SHP77 (cell line): ENCODE measurements at places on chromosomes 11 and 22.

DNA sequence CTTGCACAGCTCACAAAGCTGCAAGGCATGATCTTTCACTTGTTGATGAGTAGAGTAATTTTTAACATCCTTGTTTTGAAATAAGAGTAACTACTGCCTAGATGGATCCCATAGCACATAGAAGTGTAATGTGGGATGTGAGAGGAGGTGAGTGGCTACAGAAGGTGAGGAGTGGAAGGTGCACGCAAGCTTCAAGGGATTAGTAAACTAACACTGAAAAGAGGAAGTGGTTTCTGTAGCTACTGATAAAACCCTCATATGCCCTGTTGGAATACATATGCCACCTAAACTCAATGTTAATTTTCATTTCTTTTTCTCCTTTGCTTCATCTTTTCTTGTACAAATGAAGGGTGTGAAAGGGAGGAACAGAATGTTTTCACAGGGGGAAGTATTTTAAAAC, 22.0 kb upstream of the CTSC start:
- no peak for DNase-seq

- no peak for DNase-seq
These were observed 82.5 kb downstream of the LARGE1 start for GRCh38 chr22:33837826-33838225.

DNA sequence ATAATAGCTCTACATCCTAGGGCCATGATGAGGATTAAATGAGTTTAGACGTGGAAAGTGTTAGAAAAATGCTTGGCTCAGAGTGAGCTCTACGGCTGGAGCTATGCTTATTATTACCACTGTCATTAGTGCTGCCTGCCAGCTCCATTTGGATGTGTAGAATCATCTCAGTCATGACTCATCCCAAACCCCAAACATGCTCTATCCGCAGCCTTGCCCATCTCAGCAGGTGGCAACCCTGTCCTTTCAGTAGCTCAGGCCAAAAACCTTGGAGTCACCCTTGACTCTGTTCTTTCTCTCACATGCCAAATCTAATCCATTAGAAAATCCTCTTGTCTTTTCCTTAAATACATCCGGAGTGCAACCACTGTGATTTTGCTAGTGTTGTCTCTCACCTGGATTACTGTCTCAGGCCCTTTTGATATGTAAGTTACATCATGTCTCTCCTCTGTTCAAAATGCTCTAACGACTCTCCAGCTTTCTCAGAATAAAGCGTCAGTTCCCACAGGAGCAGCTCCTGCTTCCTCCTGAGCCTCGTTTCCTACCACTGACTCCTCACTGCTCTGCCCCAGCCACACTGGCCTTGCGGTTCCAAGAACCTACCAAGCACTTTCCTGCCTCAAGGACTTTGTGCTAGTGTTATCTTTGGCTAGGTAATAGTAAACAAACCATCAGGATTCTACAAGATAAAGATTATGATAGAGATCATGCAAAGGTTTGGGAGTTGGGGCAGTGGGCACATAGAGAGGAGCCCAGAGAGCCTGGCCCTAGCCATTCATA, 10.5 kb upstream of the CHRM1 start:
- DNase-seq = peak; percentile 16

DNA sequence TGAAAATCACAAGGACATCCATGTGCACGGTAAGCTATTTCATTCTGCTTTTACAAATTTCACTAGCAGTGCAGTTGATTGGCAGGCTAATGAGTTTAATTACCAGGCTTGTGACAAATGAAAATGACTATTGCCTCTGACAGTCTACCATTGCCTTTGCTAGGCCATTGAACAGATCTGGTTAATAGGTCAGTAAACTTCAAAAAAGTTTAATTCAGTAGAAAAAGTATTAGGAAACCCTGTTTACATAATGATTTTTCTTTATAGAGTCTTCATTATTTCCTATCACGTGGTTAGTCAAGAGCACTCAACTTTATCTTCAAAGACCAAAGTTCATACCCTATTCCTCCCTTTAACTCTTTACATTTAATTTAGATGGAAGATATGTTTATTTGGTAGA, 77.0 kb downstream of the PRMT3 start:
- no peak for DNase-seq

GRCh38 chr11:112806876-112807275, 154.3 kb upstream of the NCAM1 start:
- peak; percentile 23 for DNase-seq

DNA sequence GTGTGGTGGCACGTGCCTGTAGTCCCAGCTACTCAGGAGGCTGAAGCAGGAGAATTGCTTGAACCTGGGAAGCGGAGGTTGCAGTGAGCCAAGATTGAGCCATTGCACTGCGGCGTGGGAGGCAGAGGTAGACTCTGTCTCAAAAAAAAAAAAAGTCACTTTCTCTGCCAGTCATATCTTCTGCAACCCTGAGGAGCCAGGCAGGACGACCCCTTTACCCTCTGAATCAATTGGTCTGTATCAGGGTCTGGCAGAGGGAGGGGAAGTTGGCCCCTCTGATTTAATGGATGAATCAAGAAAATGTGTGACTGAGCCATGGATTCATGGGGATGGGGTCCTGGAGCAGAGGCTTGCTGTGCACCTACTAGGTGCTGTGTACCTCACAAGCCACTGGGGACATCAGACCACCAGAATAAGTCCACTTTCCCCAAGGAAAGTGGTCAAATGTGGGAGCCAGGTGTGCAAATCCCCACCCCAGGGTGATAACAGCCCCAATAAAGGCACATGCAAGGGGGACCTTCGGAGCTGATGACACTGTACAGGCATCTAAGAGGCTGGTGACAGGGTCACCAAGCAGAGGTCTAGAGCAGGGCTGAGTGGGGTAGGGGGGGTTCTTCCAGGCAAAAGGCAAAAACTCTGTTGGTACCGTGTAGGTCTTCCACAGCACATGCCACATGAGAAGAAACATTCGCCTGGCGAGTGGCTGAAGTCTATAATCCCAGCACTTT, 29.0 kb downstream of the TXN2 start:
- DNase-seq = no peak

- peak; percentile 92 for DNase-seq
These were observed at the start of gene DNAJB13 for GRCh38 chr11:73950869-73951710. TSS of gene DNAJB13 (plus strand) at chr11:73951026. CDS start at chr11:73951070, 44 bp downstream.

GRCh38 chr11:117371453-117371852, 43.8 kb downstream of the CEP164 start:
- DNase-seq = no peak

DNA sequence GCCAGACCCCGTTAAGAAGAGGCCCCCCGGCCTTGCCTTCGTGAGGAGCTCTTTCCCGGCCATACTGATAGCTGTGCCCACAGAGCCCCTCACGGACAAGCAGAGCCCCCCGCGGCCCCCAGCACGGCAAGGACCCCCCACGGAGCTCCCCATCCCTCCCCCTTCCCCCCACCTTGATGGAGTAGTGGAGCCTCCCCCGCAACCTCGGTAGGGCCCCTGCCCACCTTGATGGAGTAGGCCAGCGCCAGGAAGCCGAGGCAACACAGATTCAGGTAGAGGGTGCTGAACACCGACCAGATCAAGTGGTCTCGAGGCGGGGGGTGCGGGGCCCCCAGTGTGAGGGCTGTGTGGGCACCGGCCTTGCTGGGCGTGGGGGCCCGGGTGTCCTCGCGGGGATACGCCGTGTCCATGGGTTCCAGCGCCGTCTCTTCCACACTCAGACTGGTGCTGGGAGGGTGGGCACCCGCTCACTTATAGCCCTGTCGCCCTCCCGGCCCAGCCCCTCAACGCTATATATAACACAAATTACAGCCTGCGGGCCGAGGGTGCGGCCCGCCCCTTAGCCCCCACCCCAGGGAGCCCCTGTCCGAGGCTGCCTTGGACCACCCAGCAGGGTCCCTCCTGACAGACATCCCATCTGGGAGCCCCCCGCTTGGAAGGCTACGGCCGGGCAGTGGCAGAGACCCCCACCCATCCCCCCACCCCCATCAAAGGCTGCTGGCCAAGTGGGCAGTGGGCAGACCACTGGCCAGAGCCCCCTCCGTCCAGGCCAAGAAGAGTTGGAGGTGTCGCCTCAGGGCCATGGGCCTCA, at the start of gene IFITM5:
TSS of gene IFITM5 (minus strand) at position 446 of the 811 bp plus-strand sequence. CDS start at position 410, 36 bp downstream.
- DNase-seq = no peak

DNA sequence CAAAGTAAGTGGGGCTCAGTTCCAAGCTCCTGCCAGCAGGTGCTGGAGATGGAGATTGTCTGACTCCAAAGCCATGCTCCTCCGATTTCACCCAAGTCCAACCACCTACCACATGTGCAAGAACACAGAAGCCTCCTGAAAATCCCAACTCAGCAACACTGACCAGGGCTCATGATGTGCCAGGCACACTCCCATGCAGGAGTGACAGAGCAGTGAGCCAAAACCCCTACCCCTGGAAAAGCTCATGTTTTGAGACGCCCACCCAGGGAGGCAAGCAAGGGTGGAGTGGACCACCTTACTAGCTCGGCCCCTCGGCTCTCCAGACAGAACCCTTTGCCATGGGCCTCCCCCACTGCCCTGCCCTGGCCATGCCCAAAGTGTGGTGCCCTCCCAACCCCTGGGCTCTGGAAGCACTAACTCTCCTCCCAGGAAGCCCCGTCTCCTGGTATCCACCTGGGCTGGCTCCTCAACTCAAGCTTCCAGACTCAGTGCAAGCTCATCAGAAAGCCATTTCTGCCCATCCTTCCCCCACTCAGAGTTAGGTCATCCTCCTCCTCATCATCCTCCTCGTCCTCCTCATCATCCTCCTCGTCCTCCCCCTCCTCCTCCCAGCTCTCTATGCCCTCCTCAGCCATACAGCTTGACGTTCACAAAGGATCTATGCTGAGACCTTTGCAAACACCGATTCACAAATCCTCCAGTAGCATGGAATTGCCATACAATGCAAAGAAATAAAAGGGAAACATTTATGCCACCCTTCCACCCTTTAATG, 154.9 kb downstream of the MPPED1 start:
- no peak for DNase-seq

DNA sequence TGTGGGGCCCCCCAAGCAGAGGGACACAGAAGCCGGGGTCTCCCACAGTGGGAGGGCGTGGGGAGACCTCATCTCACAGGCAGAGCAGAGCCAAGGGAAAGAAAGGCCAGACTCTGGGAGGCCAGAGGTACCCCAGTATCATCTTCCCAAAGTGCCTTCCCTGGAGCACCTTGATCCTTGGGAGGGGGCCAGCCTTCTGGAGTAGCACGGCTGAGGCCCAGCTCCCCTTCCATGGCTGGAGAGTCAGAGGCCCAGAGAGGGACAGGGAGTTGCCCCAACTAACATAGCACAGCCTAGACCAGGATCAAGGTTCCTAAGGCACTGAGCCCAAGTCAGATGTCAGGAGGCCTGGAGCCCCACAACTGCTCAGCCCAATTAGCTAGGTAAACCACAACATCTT, 50.6 kb downstream of the ELFN2 start:
- no peak for DNase-seq
